H1 (cell line): ENCODE measurements at places on chromosomes 5 and 9.
A peak's percentile ranks its signal among the peaks of the same experiment; 100 is the strongest.

GRCh38 chr9:77587042-77587441 lies 61.1 kb downstream of the GNA14 start:
- H3K4me1 ChIP-seq = peaks cover 3% of the 10 kb centered on the region; the same call in 1 of the 2 replicates
- no peak for DNase-seq
- H3K4me3 ChIP-seq = no peak overlapping the region
- H3K36me3 ChIP-seq = no peaks in the 10 kb centered on the region
- H3K27me3 ChIP-seq = no peaks in the 10 kb centered on the region
- no peak overlapping the region for H3K27ac ChIP-seq

GRCh38 chr9:37011530-37011929 lies 22.5 kb downstream of the PAX5 start:
- no peak overlapping the region for H3K27ac ChIP-seq
- H3K4me3 ChIP-seq = no peak overlapping the region
- H3K27me3 ChIP-seq = no peaks in the 10 kb centered on the region
- no peaks in the 10 kb centered on the region for H3K36me3 ChIP-seq

DNA sequence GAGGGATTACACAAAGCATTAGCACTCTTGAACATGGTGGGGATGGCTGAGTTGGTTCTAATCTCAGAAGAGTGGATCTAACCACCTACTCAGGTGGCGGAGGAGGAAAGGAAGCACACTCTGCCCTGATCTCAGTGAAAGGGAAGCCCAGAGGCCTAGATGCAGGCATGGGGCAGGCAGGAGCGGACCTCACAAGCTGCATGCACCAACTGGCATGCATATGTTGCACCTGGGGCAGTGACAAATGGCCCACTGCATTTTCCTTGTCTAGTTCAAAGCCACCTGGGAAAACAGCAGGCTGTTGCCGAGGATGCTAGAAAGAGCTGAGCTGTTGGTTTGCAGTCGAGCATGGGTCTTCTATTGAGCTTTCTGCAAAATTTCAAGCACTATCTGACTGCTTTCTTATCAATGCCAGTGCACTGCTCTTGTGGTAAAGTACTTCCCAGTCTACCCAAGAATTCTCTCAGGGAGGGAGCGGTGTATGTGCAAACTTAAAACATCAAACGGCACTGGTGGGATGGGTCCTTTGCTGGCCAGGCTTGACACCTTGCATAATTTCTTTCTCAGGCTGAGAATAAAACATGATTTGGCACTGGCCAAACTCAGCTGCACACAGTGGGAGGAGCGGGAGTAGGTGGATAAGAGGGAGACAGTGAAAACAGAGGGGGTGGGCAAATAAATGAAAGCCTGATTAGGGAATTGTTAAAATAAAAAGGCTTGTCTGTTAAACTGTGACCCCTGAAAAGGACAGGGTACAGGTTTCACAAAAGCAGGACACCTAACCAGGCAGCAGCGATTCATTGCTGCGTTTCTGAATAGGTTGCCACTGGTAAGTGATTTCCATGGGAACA lies 108.9 kb downstream of the MARCHF3 start:
- H3K27me3 ChIP-seq = no peaks in the 10 kb centered on the region
- no peak overlapping the region for H3K4me3 ChIP-seq
- no peak for DNase-seq

GRCh38 chr5:75050415-75050814 lies 1.9 kb downstream of the GCNT4 start:
- H3K4me3 ChIP-seq = peak overlapping the region; percentile 76; the same call in 1 of the 2 replicates
- H3K4me1 ChIP-seq = peaks cover 15% of the 10 kb centered on the region

DNA sequence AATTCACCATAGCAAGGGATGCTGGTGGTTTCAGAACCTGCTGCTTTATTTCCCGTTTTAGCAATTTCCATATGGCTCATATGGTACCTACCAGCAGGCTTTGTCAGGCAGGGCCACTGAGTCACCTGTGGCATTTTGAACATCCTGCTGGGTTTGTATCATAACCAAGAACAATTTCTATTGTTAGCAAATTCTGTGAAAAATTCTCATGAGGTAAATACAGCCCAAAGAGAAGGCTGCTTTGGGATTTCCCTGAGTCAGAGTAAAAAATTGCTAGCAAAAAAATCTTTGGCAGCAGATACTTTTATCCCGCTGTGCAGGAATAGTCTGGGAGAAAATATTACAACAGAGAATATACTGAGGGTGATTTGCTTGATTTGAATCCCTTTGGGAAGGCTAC lies 52.7 kb downstream of the PRR16 start:
- H3K4me1 ChIP-seq = no peaks in the 10 kb centered on the region; the same call in 1 of the 2 replicates

GRCh38 chr5:176652136-176652535 lies 4.9 kb downstream of the TSPAN17 start:
- peaks cover 10% of the 10 kb centered on the region for H3K4me1 ChIP-seq
- no peak overlapping the region for H3K27ac ChIP-seq
- H3K36me3 ChIP-seq = no peaks in the 10 kb centered on the region
- H3K4me3 ChIP-seq = no peak overlapping the region

DNA sequence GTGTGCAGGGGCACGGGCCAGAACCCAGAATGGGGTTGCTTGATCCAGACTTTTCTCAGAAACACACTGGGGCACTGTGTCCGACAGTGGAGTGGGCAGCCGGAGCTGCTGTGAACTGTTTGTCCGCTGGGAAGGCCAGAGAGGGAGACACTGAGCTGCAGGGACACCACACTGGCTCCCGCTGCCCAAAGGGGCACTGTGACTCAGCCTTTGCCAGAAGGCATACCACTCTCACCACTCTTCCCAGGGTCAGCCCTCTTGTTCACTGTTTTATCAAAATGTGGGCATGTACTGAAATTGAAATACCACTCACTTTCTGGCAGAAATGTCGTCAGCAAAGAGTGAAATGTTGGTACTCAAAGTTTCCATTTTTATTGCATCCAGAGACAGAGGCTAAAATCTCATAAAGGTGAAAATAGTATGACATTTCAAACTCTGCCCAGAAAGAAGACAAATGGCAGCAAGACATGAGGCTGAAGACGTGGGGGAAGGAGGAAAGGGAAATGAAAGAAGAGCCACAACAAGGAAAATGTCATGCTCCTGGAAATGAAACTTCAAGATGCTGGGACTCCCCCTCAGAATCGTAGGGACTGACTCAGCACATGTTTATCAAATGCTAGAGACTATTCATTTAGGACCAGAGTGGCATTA lies 4.5 kb upstream of the IL7R start:
- no peaks in the 10 kb centered on the region for H3K27me3 ChIP-seq
- H3K27ac ChIP-seq = no peak overlapping the region
- DNase-seq = no peak
- H3K4me1 ChIP-seq = no peaks in the 10 kb centered on the region
- no peak overlapping the region for H3K4me3 ChIP-seq
- no peaks in the 10 kb centered on the region for H3K36me3 ChIP-seq

- no peak overlapping the region for H3K27ac ChIP-seq
- DNase-seq = no peak
- H3K27me3 ChIP-seq = no peaks in the 10 kb centered on the region
- H3K36me3 ChIP-seq = no peaks in the 10 kb centered on the region
- no peak overlapping the region for H3K4me3 ChIP-seq
- H3K4me1 ChIP-seq = no peaks in the 10 kb centered on the region
Observed at GRCh38 chr9:125293134-125293533, 31.5 kb downstream of the GAPVD1 start.

GRCh38 chr5:7878381-7878873 lies 9.5 kb downstream of the MTRR start:
- no peaks in the 10 kb centered on the region for H3K4me1 ChIP-seq
- DNase-seq = no peak
- no peak overlapping the region for H3K27ac ChIP-seq
- H3K27me3 ChIP-seq = no peaks in the 10 kb centered on the region
- no peak overlapping the region for H3K4me3 ChIP-seq
